ENCODE measurements at places on chromosomes 5 and 9.

GRCh38 chr5:37111426-37112382, 137.5 kb downstream of the CPLANE1 start:
- DNase-seq, result no peak

DNA sequence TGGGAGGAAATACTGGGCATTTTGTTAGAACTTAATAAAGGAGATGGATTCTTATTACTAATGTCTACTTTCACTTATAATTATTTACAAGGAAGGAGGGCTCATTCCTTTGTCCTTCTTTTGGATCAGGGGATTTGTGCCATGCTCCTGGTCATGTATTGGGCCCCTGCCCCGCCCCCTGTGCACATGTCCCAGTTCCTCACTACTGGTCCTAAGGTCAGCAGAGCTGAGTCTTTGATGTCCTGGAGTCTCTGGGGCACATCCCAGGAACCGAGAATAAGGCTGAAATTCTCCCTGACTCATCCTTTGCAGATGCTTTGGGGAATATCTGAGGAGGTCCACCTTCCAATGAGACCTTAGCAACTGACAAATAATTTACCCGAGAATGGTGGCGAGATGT, 19.6 kb upstream of the TIFAB start:
- DNase-seq, result no peak

DNA sequence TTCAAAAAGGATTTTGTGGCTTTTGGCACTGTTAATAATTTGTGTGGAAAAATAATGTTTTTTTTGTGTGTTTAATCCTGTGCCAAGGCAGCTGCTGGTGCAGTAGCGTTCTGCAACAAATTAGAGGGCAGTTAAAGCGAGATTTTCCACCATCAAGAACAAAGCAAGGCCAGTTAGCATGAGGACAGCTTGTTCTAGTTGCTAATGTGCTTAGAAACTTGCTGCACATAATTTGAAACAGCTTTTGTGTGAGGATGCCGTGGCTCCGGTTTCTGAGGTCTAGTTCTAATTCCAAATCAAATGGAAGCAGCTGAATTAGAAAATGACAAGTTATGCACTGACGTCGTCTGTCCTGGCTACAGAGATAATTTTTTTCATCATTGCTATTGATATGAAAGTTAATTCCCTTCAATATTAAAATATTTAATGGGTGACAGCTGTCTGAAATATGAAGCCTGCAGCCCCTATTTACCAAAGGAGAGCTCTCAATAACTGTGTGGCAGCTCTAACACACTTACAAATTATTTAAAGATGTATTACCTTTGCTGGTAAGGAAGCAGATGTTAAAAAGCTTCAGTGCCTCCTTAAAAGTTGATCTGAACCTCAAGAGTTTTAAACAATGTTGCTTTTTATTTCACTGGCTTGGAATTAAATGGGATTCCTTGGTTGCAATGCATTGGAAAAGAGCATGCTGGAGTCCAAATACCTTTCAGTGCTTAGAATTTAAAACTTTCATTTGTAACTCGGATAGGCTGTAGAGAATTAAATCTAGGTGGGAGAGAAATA, 128.6 kb downstream of the SPATA31D1 start:
- DNase-seq, result no peak

GRCh38 chr5:157748760-157749461, 5.4 kb downstream of the LSM11 start:
- DNase-seq, result no peak

- no peak for DNase-seq
Observed at GRCh38 chr5:14706615-14707021, 42.1 kb downstream of the OTULIN start.

GRCh38 chr9:125881042-125881441, 133.9 kb downstream of the PBX3 start:
- no peak for DNase-seq

GRCh38 chr5:170380361-170380951, 8.7 kb downstream of the KCNMB1 start:
- DNase-seq, result no peak

- no peak for DNase-seq
Observed at GRCh38 chr9:2023042-2023441, 7.9 kb downstream of the SMARCA2 start.

DNA sequence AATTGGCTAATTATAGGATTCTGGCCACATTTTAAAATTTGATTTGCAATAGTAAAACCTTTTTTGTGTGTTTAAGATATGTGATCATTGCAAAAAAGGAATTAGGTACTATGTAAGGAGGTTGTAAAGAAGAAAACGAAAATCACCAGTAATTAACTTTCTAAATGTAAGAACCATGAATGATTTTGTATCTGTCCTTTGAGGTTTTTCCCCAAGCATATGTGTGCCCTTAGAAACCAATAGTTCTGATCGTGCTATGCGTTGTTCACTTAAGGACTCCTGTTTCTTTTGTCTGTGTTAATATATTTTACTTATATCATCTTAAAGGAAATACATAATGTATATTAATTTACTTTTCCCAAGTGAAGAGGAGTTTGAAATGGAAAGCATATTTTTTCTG, 410.2 kb downstream of the PSAT1 start:
- no peak for DNase-seq

DNA sequence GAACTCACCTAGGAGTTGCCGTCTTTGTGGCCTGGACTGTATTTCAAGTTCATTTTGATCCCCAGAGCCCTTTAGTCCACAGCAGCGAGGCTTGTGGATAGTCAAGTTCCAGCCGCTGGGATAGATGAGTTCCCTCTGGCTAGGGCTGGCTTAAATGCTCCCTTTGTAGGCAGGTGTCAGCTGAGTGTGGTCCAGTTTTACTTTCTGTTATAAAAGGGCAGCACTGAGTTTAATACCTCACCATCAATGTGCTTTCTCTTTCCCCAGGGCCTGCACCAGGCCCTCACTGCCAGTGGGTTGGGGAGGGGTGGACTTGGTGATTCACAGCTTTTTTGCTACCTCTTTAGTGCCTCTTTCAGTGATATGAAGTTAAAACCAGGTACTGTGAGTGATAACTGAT, 188.2 kb downstream of the SLCO4C1 start:
- no peak for DNase-seq

DNA sequence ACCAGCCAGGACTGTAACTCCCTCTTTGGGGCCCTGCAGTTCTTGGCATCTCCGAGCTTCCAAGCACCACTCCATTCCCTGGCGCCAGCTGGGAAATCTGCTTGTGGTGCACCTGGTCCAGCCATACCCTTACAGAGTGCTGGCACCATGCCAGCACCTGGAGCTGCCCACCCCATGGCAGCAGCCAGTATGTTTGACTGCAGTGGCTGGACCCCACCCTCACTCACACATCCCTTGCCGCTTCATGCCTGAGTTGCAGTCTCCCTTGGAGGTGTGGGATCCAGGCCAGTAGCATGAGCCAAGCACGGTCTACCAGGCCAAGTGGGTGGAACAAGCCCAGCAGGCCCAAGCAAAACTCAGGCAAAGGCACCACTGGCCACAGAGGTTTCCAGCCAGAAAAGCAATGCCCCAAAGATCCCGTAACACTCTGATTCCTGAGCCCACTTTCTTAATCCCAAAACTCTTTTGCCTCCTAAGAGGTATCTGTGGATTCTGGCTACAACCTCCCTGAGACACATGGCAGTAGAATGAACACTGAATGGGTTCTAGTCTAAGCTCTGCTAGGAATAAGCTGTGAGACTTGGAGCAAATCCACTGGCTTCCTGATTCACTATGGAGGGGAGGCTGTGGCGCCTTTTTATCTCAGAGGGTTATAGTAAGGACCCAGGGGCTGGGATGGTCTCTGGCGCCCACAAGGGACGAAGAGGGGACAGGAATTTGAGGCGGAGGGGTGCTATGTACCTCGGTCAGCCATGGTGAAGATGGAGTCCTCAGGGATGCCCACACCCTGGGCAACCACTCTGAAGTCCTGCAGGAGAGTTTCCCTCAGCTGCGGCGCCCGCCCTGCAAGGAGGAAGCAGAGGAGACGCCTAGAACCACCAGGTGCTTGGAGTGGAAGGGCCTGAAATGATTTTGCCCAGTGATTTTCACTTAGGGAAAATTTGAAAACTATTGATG, 5.6 kb downstream of the AMBP start:
- DNase-seq, result no peak

- no peak for DNase-seq
Observed at GRCh38 chr9:75664597-75664996, 225.9 kb upstream of the PCSK5 start.

DNA sequence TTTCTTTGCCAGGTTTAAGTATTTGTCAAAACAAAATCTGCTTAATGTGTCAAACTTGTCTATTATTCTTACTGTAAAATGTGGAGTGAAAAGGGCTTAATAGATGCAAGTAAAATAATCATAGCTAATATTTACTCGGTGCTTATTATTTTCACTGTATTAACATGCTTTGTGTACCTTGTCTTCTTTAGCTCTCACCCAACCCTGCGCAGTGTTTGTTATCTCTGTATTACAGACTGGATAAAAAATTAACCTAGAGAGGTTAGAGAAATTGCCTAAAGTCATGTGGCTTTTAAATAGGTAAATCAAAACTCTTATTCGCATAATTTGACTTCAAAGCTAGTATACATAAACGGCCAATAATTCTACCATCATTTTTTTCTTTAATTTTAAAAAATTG, 1864.8 kb downstream of the MAT2B start:
- DNase-seq, result no peak

- no peak for DNase-seq
Observed at GRCh38 chr9:72786948-72787347, 165.9 kb downstream of the ALDH1A1 start.

- no peak for DNase-seq
Observed at GRCh38 chr5:139121120-139121519, 77.0 kb downstream of the SIL1 start.

GRCh38 chr9:37976714-37977477, 73.0 kb upstream of the SLC25A51 start:
- no peak for DNase-seq

DNA sequence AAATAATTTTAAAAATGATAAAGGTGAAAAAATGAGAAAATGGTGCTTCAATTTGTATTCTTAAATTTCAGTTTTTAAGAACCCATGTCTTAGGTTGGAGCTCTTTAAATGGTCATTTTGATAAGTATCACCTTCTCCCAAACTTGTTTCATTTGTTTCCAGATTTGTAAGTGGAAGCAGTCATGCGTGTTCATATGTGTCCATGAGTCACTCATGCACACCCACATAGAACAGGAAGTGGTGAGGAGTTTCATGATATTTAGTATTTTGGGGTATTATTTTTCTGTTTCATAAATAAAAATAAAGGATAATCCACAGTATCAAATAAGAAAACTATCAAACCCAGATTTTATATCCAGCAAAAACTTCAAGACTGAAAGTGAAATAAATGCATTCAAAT, 570.4 kb upstream of the ST8SIA4 start:
- no peak for DNase-seq

GRCh38 chr5:159240301-159240870, 22.7 kb upstream of the UBLCP1 start:
- no peak for DNase-seq

DNA sequence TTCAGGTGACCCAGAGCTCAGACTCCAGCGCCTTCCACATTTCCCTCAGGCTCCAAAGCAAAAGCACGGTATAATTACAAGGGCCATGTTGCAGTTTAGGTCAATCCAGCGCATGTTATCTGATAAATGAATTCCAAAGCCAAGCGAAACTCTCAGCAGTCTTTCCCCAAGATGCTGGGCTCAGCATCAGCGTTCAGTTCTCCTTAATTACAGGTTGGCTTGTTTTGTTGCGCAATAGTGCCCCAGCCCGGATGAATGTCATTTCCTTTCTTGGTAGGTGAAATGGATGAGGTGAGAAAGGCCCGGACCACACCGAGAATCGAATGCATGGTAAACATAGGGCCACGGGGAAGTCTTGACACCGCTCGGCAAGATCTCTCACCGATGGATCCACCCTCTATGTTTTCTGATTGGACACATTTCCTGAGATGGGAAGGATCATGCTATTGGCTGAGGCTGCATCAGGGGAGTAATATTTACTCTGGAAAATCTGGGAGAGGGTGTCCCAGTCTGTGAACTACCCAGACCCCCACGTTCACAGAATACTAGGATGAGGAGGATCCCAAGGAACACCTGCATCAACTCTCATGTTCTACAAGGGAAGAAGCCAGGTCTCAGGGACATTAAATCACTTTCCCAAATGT, 221.2 kb upstream of the ANKRD55 start:
- DNase-seq, result no peak

Data from cardiac septum (tissue), 1 donor.